Stimulated activated CD4-positive, alpha-beta T cell treated with anti-CD3 and anti-CD28 coated beads, Interleukin-4, amount 100 ng/mL, for 1 hour (primary cell): ENCODE measurements at places on chromosomes 11 and 22.

- no peak for DNase-seq
These were observed 455.3 kb downstream of the SOX6 start for GRCh38 chr11:15901054-15901453.

DNA sequence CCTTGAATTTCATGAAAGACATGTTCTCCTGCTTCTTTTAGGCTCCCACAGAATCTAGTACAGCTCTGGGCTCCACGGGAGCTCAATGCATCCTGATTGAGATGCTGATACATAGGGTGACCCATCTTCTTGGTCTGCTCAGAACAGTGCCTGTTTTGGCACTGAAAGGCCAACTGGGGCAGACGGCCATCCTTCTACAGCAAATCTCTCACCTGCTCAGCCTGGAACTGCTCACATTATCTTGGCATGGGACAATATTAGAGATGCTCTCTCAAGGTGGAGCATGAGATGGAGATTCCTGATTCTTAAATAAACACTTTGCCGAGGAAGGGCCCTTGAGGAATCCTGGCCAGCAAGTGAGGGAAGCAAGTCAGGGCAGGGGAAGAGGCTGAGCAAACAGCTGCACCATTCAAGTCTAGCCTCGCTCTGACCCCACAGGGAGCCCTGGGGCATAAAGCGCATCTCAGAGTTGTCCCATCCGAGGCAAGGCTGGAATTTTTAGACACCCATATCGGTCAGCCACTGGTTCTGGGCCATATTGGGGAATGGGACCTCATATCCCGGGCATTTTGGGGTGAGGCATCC is 58.4 kb upstream of the CSNK2A3 start:
- DNase-seq, result no peak

DNA sequence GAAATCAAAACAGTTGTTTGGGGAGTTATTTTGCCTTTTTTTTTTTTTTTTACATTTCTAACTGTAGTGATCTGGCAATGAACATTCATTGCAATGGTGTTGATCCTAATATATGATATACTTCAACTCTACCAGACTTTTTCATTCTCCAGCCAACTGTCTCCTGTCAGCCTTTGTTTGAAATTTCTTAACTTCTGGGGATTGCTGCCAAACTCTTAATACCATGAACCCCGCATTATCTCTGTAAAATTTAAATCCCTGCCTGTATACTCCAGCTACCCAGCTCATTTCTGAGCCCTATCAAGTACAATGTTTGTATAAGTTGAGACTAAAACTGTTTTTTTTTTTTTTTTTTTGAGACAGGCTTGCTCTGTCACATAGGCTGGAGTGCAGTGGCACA is 280.7 kb downstream of the TTC28 start:
- no peak for DNase-seq

DNA sequence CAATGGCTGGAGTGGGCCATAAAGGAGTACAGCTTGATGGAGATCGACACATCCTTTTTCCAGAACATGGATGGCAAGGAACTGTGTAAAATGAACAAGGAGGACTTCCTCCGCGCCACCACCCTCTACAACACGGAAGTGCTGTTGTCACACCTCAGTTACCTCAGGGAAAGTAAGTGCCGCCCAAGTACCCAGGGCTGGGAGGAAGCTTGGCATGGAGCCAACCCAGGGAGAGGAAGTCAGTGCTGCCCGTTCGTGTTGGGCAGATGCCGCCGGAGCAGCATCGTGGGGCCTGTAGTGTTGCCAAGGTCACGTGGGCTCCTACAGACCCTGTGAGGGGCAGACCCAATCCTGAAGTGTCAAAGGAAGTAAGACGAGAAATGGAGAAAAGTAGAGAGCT is 78.9 kb downstream of the FLI1 start:
- DNase-seq, result peak; percentile 34

- DNase-seq, result no peak
These were observed 43.8 kb upstream of the LYVE1 start for GRCh38 chr11:10611979-10612862.

DNA sequence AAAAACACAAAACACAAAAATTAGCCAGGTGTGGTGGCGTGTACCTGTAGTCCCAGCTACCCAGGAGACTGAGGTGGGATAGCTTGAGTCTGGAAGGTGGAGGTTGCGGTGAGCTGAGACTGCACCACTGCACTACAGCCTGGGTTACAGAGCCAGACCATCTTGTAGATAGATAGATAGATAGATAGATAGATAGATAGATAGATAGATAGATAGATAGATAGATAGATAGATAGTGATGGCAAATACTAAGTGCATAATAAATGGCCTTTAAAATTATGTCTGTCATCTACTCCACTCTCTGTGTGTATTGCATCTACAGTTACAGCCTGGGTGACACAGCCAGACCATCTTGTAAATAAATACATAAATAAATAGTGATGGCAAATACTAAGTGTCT is 56.0 kb upstream of the CHRM4 start:
- DNase-seq, result no peak

- no peak for DNase-seq
These were observed 434.7 kb downstream of the TBC1D22A start for GRCh38 chr22:47196881-47197772.

DNA sequence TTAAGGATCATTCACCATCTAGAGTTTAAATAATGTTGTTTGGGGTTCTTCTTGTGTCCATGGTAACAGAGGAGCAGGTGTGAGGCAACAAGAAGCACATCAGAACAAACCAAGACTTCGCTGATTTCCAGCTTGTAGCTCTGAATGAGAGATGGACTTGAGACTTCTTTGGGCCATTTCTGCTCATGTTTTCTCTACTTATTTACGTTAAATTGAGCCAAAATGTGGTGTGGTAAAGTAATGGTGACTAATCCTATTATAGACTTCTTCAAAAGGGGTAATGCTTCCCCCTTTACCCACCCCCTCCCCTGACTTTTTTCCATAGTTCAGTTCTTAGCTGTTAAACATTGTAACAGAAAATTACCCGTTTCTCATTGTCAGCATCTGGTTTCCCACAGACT is 65.2 kb downstream of the CSTPP1 start:
- DNase-seq, result no peak

DNA sequence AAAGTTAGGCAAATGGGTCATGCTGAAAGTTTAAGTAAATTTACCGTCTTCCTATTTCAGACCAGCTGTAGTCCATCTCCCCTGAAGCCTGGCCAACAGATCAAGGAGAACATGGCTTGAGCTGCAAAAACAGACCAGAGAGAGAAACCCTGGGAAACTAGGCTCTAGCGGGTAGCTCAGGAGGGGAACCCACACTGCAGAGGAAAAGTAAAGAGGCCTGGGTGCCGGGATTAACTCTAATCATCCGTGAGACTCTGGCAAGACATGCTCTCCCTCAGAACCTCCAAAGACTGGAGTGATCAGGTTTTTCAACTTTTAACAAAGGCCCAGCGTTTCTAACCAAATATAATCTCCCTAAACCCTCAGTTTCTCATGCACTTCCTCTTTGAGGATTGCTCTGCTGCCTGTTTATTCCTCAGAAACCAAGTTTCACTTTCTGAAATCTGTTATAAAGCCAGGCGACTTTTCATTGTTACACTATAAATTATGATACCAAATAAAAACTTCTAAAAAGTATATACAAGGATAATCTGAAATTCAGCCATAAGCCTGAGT is 67.5 kb downstream of the GAB2 start:
- no peak for DNase-seq

GRCh38 chr11:45930951-45931570 is 8.6 kb downstream of the LARGE2 start:
- DNase-seq, result no peak

GRCh38 chr22:39311592-39312400 is 7.6 kb downstream of the RPL3 start:
- DNase-seq, result peak; percentile 36

DNA sequence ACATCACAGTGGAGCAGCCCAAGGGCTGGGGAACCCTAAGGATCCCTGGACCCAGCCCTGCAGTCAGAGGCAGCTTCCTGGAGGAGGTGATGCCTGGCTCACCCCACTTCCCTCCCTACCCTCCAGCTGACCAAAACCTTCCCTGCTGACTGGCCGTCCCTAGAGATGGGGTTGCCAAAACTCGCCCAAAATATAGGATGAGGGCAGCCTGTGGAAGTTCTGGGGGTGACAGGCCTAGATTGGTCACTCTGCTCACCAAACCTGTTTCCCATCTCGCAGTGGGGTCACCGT is 35.0 kb upstream of the PPARA start:
- DNase-seq, result no peak

DNA sequence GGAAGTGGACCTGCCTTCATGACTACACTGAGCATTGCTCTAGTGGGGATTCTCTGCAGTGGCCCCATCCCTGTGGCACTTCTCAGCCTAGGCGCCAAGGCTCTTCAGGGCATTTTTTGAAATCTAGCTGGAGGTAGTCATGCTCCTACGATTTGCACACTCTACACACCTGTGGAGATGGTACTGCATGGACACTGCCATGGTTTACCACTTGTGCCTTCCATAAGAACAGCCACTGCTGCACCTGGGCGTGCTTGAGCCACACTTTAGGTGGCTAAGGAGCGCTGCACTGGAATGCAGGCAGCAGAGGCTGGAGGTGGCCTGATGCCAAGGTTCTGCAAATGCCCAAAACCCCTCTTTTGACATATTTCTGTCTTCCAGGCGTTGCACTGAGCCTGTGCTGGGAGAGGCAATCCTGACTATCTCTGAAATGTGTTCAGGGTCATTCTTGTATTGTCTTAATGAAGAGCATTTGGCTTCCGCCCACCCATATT is 24.3 kb downstream of the IZUMO1R start:
- DNase-seq, result no peak

DNA sequence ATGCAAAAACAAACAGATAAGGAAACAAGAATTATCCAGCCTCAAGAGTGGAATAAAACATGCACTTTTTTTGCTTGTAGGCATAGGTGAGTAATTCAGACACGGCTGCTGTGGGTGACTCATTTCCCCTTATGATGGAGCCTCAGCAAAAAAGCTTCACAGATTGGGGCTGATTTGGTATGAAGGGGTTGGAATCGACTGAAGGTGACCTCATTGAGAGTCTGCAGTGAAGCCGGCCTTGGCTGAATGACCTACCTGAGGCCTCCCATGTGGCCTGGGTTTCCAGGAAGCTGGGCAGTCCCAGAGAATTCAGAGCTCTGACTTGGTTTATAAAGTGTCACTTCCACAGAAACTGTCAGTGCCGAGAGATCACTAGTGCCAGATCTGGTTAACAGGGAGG is 34.2 kb upstream of the VPREB1 start:
- DNase-seq, result peak; percentile 35

GRCh38 chr11:32297611-32298011 is 137.7 kb downstream of the WT1 start:
- no peak for DNase-seq

GRCh38 chr11:17629113-17629512 is 82.1 kb downstream of the OTOG start:
- DNase-seq, result no peak

DNA sequence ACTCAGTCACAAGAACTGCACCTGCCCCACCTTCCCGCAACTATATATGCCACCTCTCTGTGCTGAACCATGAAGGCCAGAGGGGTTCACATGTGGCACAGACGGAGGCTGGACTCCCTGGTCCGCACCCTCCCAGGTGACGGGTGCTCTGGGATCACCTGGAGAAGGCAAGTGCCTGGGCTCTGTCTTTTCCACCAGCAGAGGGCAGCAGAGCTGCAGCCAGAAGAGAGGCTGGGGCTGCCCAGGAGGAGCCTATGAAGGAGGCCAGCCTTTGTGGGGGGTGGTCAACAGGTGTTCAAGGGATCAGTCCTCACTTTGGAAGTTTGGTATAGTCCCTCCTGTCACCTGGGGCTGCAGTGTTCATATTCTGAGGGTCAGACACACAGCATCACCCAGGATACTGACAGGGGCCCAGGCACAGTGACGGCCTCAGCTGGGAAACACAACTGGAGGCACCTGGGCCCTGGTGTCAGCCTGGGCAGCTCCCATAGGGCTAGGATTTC is 39.2 kb upstream of the IGLL5 start:
- DNase-seq, result peak; percentile 66

DNA sequence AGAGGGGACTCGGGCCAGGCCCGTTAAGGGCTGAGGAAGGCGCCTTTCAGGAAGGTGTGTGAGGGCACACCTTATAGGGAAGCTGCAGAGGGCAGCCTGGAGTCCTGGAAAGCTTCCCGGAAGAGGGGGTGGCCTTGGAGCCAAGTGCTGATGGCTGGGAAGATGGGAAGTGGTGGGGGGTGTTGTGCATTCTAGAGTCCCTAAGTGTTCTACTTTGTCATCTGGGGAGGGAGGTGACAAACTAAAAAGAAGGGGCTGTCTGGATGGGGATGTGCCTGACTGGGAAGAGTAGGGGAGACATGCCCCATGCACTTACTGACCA is 6.8 kb downstream of the ZDHHC8 start:
- DNase-seq, result no peak

DNA sequence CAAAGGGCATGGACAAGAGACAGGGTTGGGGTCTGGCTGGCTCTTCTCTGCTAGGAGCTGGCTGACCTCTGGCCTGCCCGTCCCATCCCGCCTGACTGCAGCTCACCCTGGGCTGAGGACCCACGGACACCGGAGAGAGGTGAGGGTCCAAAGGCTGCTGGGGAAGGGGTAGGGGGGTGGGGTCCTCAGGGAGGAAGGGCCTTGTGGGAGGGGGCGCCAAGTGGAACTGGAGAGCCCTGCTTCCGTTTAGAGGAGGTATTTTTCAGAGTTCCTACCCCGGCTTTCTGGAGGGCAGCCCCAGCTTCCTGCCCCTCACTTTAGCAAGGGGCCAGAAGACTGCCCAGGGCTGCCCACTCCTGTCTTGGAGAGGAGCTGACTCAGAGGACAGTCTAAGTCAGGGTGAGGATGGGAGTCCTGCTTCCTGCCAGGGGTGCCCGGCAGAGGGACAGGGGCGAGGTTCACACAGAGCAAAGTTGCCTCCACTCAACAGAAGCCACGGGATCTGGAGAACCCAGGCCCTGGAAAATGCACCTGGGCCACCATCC is 7.1 kb downstream of the LARGE2 start:
- DNase-seq, result no peak

- no peak for DNase-seq
These were observed 606 bp downstream of the RASSF7 start for GRCh38 chr11:561148-562003.

DNA sequence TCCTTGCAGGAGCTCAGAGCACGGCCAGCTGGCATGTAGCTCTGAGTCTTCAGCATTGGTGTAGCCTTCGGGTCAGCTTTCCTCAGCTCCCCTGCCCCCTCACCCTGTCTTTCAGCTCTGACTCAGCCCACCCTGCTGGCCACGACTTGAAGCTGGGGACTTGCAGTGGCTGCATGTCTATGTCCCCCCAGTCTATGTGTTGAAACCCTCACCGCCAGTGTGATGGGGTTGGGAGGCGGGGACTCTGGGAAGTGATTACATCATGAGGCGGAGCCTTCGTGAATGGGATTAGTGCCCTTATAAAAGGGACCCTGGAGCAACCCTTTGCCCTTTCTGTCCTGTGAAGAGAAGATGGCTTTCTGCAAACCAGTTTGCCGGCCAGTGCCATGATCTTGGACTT is 111.1 kb downstream of the CTTN start:
- no peak for DNase-seq

GRCh38 chr11:73274722-73275380 is 2.7 kb downstream of the P2RY6 start:
- DNase-seq, result no peak

- DNase-seq, result no peak
These were observed 17.4 kb downstream of the SSH3 start for GRCh38 chr11:67320691-67321090.

GRCh38 chr11:27429761-27430393 is 42.7 kb downstream of the LGR4 start:
- DNase-seq, result no peak
